ENCODE measurements at places on chromosomes 6 and 20.

GRCh38 chr6:36343109-36343680 is 6.5 kb upstream of the BNIP5 start:
- DNase-seq = no peak

- DNase-seq = no peak
Observed at GRCh38 chr6:88705601-88706000, 257.8 kb downstream of the RNGTT start.

DNA sequence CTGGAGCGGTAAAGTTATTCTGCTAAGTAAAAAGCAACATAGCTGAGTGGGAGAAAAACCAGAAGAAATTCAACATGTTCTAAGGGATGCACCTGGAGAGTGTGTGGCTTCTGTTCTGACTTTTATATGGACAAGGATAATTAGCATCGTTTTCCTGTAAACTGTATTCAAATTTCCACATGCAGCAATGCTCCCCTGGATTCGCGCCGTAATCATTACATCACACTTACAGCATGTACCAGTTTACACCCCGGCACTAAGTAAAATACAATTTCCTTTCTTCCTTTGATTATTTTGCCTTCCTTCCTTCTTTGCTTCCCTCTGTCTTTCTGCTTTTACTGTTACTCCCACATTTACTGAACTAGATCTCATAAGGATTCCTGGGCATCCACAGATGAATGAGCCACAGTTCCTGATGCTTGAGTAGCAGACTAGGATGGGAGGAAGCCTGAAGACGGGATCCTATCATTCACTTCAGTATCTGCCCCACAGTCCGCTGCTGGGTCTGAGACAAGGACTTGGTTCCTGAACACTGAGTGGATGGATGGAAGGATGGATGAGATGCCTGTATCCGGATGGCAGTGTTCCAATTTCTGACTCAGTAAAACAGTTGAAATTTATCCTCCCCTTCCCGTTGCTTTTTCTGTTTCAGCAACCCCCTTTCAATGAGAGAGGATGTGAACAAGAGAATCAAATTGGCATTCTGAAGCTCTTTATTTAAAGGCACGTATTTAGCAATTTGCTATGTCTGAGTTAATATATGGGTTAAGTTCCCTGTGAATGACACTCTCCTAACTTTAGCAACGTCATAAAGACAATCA is 174.6 kb downstream of the GJA10 start:
- no peak for DNase-seq

GRCh38 chr20:382291-383115 is 1.9 kb downstream of the TRIB3 start:
- no peak for DNase-seq

DNA sequence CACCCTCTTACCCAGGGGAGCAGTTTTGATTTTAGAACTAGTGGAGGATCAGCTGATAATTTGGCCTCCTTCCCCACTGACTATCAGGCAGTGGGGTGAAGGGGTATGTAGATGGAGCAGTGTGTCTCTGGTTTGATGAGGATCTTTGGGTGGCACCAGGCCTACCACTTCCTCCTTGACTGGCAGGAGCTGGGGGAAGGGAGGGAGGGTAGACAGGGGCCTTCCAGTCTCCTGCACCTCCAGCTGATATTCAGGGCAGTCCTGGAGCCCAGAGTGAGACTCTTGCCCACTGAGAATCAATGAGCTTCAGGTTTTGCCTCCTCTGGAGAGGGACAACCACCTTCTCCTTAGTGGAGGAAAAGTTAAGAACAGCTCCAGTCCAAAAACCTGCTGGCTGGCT is 3.2 kb downstream of the DEF6 start:
- no peak for DNase-seq

DNA sequence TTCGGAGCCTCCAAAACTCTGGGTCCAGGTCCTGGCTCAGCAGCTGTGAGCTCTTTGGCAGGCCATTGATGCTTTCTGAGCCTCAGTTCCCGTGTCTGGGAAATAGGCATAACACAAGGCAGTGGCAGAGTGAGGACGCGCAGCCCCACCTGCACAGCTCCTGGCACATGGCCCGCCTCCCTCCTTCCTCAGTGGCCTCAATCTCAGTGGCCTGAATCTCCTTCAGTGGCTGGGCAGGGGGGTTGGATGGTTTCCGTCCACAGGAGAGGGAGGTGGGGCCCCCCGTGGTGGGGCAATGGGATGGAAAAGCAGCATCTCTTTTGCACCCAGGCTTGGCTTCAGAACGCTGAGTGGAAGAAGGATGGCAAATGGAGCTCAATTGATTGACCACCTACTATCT is 5.1 kb downstream of the RSPO4 start:
- DNase-seq = no peak

- no peak for DNase-seq
Observed at GRCh38 chr20:5168651-5169396, 42.0 kb downstream of the CDS2 start.
